ENCODE measurements at places on chromosomes 5 and 9. TPM values are rescaled to one million over a fixed set of nuclear protein-coding genes. Genes with fewer than 3 reads are reported as not detected.
A peak's percentile ranks its signal among the peaks of the same experiment; 100 is the strongest.

DNA sequence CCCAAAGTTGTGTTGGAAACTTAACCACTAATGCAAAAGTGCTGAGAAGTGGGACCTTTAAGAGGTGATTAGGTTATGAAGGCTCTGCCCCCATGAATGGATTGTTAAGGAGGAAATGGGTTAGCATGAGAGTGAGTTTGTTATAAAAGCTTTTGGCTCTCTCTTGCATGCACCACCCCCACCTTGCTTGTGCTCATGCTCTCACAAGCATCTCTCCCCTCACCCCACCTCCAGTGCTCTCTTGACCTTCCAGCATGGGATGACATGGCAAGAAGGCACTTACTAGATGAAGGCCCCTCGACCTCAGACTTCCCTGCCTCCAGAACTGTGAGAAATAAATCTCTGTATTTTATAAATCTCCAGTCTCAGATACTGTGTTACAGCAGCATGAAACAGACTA, 52.8 kb downstream of the RICTOR start:
- no peak for DNase-seq

- DNase-seq: peak; percentile 74
Observed at GRCh38 chr5:1552521-1553255, 28.9 kb upstream of the LPCAT1 start.

The C9orf85 gene
- total RNA-seq: 7.1 TPM

The HRCT1 gene
- 7.4 TPM for total RNA-seq

DNA sequence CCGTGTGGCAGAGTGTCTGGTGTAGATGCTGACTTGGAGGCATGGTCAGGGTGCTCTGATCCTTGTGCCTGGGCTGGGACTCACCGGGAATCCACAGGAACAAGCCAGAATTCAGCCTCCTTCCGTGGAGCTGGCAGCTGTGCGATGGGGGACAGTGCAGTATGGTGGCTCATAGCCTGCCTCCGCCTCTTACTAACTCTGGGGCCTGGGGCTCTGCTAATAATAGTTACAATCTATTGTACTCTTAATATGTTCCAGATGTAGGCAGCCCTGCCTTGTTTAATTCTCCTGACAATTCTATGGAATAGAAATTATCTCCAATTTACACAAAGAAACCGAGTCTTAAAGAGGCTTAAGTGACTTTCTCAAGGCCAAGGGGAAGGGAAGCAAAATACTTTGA, 77.6 kb downstream of the PCDH1 start:
- DNase-seq: no peak

DNA sequence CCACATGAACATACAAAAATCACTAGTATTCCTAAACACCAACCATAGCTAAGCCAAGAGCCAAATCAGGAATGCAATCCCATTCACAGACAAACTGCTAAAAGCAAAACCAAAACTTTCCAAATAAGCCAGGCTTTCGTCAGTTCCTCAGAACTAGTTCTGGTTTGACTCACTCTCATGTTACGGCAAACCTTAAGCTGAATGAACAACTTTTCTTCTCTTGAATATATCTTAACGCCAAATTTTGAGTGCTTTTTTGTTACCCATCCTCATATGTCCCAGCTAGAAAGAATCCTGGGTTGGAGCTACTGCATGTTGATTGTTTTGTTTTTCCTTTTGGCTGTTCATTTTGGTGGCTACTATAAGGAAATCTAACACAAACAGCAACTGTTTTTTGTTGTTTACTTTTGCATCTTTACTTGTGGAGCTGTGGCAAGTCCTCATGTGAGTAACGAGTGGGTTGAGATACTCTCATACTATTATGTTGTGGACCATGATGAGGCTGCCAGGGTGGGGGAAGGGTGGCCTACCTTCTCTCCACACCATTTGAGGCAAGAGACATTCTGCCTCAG, at the start of gene PDCD1LG2:
TSS of gene PDCD1LG2 (plus strand) at position 172 of the 572 bp plus-strand sequence. CDS start 12,016 bp downstream, outside the sequence.
- no peak for DNase-seq

The KIAA0825 gene
- 1.5 TPM for total RNA-seq

The SPATA31A7 gene
- not detected for total RNA-seq

DNA sequence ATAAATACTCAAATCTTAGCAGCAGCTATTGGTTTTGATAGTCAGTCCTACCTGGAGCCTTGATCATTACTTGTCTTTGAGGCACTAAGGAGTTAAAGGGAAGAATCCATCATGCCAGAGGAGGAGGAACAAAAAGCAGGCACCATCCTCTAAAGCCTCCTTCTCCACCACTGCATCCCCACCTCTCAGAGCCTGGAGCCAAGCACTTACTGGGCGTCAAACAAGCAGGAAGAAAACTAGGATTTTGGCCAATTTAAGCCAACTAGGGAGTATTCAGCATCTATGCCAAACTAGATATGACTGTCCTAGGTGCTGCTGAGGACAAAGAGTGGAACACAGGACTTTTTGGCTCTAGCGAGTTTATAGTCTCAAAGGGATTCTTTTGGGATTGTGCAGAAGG, 152.5 kb downstream of the PPP2R2B start:
- DNase-seq: no peak

DNA sequence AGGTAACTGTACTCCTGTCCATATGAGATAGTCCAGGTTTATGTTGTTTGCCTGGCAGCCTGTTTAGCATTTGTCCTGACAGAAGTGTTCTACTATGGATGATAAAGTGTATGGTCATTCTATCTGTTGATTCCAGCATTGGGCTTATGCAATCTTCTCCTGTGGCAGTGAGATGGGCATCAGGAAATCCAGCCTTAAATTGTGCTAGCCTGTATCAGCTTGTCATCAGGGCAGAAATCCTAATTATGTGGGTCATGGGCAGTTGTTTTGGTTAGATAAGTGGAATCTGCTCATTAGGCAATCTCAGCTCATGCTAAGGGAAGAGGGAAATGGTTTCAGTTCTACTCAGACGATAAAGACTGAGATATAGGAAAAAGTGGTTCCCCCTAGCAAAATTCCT, 247.4 kb upstream of the CHD1 start:
- DNase-seq: no peak

DNA sequence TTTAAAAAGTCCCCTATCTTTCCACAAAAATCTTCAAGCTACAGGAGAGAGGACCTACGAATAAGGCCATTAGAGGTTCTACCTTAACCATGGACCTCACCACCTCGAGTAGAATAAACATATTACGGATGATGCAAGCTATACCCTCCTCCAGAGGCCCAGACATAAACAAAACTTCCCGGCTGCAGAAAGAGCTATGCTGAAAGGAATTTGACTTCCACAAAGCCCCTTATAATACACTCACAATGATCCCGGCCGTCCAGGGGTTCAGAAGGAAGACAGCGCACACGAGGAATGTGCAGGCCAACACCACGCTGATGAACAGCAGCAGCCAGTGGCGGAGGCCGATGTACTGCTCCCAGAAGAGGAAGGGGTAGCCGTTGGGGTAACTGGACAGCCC, 59.0 kb downstream of the PTCH1 start:
- DNase-seq: no peak

The CRHBP gene
- total RNA-seq: 0.27 TPM

The AQP3 gene
- total RNA-seq: 16.3 TPM

DNA sequence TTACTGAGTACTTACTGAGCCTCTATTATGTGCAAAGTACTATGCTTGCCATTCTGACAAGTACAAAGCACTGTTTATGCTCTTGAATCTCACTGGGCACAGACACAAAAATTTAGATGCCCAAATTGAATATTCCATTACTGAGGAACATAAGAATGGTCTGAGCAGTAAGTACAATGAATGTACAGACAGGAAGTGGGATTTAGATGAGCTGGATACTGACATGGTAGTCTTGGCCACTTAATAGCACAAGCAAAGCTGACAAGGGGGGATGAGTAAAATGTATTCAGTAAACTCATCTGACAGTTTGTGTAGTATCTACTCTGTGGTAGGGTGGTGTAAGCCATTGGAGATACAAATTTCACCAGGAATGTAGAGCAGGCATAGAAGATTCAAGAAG, 132.4 kb downstream of the EFNA5 start:
- DNase-seq: no peak

The PCDHA13 gene
- not detected for total RNA-seq

GRCh38 chr5:127353796-127354195, 63.2 kb downstream of the MEGF10 start:
- no peak for DNase-seq

The RNF224 gene
- not detected for total RNA-seq

- no peak for DNase-seq
Observed at GRCh38 chr5:81408496-81408895, 14.6 kb upstream of the ACOT12 start.

The SLC6A19 gene
- total RNA-seq: not detected

DNA sequence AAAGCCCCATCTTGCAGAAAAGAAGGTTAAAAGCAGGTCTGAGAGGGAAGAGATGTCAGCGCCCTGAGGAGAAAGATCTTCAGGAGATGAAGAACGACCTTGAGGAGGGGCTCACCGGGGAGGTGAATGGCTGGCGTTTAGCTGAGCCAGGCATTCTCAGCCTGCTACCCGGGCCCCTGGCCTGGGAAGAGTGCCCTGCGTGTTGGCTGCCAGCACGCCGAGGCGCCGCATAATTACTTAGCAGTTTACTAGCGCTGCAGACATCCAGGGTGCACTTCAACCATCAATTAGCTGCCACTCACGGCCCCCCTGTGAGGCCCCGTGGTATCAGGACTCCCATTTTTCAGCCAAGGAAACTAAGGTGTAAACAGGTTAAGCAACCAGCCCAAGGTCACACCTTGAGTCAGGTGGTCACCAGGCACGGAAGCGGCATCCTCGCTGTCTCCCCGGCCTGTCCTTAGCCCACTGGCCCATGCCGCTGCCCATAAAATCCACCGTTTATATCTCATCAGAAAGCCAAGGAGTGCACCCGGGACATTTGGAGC, 551.9 kb downstream of the BNC2 start:
- DNase-seq: no peak

The ANKRD20A1 gene
- 1.6 TPM for total RNA-seq

The SPTLC1 gene
- total RNA-seq: 19.9 TPM

DNA sequence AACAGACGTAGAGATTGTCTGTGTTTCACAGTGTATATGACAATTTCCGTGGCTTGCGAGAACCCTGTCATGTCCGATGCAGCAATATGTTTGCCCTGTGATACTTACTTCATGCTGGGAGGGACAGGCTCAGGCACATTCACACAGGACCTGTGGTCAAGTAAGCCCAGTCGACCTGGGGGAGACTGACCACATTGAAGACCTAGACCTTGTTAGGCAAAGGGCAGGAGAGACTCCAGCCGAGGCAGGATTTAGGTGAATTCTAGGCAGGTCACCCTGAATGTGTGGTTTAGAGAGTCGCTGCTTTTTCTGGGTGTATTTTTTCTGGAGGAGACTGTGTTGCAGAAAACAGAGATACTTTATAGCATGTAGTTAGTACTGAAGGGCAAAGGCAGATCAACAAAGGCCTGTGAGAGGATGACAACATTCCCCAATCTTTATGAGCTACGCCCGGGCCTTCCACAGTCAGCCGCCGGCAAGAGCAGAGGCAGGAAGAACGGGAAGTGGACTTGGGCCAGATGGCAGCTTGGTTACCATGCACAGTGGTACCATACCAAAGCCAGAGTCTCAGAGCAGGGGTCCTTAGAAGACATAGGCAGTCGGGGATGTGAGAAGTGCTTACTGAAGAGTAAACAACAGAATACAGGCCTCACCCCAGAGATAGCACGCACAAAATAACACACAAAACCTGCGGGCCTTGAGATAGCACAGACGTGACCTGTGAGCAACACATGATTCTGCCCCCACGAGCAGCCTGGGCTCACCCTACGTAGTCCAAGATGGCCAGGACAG, 220.7 kb downstream of the CACNA1B start:
- no peak for DNase-seq

- no peak for DNase-seq
Observed at GRCh38 chr5:92561411-92561959, 1019.5 kb downstream of the NR2F1-AS1 start.

DNA sequence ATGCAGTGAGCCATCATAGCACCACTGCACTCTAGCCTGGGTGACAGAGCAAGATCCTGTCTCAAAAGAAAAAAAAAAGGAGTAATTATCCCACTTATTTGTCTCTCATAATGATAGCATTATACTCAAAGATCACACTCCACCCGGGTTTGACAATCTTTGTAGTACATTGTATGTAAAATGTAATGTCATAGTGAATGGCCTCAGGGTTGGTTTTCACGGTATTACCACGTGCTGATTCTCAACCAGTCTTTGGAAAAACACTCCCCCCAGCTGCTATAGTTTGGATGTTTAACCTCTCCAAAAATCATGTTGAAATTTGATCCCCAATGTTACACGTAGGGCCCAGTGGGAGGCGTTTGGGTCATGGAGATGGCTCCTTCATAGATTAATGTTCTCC, 402.4 kb upstream of the GRAMD2B start:
- DNase-seq: no peak

The EIF4E1B gene
- not detected for total RNA-seq

DNA sequence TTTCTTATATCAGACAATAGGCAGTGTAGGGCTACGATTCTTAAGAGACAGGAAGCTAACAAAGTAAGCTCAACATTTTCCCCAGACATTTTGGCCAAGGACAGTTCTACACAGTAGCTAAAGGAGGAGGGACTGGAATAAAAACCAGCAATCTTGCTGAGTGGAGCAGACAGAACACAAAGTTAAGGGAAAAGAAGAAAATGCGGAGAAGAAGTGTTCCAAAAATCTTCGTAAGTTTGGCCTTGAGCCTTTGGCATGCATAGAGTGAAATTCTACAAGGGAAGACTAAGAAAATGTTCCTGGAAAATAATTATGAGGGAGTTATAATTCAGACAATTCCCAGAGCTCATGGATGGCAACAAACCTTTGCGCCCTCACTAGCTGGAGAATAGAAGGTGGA, 748.0 kb upstream of the CTNND2 start:
- DNase-seq: no peak

GRCh38 chr5:169544264-169544950, 39.2 kb upstream of the SPDL1 start:
- no peak for DNase-seq

The FGF1 gene
- 42.7 TPM for total RNA-seq

The GCNT1 gene
- 3.0 TPM for total RNA-seq

The RGS14 gene
- 2.4 TPM for total RNA-seq

- no peak for DNase-seq
Observed at GRCh38 chr9:114338187-114338586, 8.5 kb downstream of the ORM2 start.

DNA sequence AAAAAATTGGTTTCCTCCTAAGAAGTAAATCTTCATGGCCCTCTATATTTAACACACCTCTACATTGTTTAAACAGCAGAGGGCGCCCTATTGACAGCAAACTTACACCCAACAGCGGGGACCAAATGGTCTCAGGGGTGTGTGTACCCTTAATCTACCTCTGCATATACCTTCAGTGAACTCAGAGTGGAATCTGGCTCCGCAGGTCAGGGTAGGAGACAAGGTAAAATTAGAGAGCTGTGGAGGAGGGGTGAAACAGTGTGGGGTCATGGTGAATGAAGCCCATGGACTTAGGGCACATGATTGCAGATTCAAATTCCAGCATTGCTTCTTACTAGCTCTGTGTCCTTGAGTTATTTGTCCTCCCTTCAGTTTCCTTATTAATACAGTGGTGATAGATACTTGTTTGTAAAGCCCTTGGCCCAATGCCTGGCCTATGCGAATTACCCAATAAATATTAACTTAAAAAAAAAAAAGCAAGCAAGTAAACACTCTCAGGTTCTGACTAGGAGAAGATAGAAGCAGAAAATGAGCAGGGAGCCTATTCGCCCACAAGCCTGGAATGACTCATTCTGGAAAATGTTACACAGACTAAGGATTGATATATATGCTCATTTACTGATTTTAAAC, 122.9 kb downstream of the CAVIN4 start:
- no peak for DNase-seq

Data from Right ventricle myocardium superior (tissue), 1 donor.